ENCODE measurements at places on chromosomes 3 and 15.

GRCh38 chr15:35519541-35520149, 26.3 kb downstream of the DPH6 start:
- DNase-seq, result peak; percentile 55

DNA sequence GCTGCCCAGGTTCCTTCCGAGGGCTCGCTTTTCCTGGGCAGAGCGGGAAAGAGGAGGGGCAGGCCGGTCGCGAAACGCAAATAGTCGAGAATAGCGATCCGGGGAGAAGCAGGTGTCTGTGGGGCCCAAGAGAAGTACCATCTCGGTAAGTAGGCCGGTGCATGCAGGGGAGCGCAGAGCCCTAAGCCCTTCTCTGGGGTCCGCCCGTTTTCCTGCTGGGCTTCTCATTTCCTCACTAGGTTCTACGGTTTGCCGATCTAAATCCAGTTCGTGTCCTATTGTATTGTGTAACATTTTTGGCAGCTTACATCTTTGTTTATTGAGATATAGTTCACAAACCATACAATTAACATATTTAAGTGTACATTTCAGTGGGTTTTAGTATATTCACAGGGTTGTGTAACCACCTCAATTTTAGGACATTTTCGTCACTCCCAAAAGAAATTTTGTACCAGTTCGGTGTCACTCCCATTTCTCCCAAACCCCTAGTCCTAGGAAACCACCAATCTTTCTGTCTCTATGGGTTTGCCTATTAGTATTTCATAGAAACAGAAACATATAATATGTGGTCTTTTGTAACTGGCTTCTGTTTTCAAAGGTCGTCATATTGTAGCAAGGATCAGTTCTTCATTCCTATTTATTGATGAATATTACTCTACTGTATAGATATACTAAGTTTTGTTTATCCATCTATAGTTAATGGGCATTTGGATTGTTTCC, 6.8 kb upstream of the TRIM69 start:
- DNase-seq, result peak; percentile 55

DNA sequence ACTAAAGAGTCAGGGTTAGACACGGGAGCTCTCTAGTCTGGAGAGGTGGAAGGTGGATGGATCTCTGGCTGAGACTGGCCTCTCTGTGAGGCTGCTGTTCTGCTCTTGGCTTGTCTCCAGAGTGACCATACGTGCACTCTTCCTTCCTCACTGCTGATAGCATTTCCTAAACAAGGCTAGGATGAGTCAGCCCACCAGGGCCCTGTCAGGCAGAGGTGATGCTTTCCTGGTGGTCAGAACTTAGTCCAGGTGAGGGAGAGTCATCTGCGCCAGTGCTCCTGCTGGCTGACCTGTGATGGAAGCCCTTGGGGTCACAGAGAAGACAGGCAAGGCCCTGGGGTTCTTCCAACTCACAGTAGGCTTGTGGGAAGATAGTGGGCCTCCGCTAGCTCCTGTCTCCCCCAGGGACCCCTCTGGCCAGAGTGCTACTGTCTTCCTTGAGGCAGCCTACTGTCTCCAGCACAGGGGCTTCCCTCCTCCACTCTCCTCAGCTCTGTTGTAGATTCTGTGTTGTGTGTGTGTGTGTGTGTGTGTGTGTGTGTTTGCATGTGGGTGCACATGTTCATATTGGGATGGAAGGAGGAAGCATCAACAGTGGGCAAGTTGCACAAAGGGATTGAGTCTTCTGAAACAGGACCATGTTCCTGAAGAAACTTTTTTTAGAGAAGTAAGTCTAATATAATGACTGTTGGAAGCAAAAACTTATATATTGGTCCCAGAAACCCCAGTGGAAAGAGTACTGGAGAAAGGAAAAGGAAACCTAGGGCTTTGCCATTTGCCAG, 16.5 kb downstream of the ALPK3 start:
- no peak for DNase-seq

DNA sequence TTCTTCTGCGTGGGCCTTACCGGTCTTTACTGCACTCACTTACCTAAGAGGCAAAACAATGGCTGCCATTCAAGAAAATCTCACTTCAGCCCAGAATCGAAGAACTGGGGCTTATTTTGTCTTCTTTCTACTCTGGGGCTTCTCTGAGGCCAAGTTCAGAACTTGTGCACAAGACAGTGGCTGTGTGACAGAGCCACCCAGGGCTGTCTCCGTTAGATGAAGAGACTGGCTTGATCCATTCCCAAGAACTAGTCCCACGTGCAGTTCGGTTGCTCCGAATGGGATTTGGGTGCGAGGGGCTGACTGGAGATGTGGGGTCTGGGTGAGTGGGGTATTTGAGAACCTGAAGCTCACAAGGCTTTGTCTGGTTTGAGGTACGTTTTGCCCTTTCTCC, 795 bp upstream of the TCF12 start:
- peak; percentile 50 for DNase-seq

DNA sequence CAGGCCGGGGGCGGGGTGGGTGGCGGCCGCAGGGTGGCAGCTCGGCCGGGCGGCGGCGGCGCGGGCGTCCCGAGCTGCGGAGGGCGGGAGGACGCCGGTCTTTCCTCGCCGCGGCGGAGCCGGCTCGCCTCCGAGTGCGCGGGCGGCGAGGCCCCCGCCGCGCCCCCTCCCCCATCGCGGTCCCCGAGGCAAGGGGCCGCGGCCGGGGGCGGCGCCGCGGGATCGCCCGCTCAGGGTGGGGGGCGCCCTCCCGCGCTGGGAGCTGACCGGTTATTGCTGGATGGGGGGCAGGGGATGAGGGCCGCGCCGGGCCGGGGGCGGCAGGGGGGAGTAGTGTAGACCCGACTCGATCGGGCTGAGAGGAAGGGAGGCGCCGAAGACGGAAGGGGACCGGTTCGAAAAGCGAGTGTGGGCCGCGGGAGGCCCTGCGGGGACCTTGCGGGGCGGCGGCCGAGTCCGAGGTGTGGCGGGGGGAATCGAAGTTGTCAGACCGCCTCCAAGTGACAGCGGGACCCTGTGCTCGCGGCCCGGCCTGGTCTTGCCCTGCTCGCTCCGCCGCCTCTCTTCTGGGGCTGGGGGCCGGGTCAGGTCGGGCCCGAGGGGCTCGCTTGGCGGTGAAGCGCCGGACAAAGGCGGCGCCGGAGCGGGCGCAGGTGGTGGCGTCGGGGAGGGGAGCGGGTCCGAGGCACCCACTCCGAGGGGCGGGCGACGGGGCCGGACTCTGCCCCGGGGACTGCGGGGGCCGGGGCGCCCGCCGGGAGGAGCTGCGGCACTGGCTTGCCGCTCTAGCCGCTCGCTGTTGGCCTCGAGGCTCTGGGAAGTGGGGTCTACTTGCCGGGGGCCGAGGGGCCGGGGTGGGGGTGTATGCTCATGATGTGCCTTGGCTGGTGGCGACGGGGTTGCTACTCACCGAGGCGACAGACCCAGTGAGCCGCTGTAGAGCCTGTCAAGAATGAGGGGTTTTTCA, 1.1 kb downstream of the BAHD1 start:
- DNase-seq, result no peak

GRCh38 chr3:187012609-187013051, 82.3 kb downstream of the ST6GAL1 start:
- peak; percentile 41 for DNase-seq

GRCh38 chr3:34200576-34200975, 402.1 kb downstream of the PDCD6IP start:
- DNase-seq, result no peak

DNA sequence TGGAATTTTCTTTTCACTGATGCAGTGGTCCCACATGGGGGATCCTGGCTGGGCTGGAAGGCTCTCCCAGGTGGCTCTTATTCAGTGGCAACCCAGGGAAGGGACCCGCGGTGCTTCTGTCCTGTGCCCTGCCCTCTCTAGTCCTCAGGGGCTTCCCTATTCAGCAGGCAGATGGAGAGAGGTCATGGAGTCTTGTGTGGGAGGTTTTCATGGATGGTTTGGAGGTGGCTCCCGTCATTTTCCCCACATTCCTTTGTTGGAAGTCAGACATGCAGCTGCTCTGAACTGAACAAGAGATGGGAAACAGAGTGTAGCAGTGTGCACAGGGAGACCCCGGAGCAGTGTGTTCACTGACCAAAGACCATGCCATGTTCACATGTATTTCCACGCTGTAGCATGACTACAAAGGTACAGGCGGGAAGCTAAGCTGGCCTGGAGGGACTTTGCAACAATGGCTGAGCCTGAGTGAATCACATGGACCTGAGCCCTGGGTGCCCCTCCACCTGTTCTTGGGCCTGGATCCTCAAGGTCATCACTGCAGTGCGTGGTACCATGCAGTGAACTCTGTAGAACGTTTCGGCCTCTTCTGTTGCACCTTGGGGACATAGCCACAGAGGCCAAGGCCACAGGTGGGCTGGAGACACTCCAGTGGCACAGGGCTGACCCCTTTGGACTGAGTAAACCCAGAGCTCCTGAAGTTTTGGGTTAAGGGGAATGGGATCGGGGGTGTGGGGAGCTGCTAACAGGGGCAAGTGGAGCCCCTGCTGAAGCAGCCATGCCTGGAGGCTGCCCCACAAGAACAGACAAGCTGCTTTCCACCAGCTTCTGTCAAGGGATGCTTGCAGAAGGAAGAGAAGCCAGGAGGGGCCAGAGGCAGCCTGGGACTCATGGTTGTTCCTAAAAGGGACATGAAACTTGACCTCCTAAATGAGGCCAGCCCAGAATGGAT, 123.0 kb downstream of the ASB7 start:
- no peak for DNase-seq

- DNase-seq, result peak; percentile 8
Measured at GRCh38 chr15:34223904-34224596, 766 bp upstream of the EMC4 start.

DNA sequence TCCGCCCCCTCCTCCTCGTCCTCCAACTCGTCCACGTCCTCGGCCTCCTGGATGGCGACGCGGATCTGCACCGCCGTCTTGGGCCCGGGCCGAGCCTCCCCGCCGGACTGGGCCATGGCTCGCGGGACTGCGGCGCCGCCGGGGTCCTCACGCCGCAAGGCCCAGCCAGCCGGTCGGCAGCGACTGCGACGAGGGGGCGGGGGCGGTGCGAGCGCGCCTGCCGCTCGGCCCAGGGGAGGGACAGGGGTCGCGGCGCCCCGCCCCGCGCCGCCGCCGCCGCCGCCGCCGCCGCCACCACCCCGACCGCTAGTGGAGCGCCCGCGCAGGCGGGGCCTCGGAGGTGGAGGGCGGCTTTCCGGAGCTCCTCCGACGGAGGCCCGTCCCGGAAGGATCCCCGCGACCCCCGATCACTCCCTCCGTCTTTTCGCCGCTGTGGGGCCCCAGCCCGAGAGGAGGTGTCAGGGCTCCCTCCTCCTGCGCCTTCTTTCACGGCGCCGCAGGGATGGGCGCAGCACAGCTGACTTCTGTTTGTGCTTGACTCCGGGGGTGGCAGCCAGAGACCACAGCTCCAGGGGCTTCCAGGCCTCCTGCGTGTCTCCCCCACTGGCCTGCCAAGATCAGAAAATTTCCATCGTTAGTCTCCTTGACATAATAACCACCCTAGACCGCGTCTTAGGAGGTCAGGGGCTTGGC, at the start of gene LARP6:
TSS of gene LARP6 (minus strand) at position 185 of the 693 bp plus-strand sequence. CDS start at position 116, 69 bp downstream.
- peak; percentile 73 for DNase-seq

GRCh38 chr3:104070906-104071305, 1295.8 kb upstream of the ALCAM start:
- no peak for DNase-seq

DNA sequence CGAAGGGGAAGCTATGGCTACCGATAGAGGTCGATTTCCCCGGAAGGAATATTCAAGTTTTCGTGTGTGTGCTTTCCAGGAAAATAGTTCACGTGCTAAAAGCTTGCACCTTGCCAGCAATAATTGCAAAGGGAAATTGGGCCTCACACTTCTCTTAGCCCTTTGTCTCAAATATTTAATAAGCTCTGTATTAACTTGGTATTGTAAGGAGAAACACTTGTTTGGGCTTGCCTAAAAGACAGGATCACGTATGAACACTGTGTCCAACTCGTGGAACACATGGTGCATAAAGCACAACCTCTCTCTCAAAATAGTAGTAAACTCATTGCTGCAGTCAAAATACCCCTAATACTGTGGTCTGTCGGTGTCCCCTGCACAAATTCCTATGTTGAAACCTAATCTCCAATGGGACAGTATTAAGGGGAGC, 352 bp upstream of the TMF1 start:
- DNase-seq, result no peak

GRCh38 chr15:58755956-58756355, 6.4 kb upstream of the ADAM10 start:
- DNase-seq, result no peak

DNA sequence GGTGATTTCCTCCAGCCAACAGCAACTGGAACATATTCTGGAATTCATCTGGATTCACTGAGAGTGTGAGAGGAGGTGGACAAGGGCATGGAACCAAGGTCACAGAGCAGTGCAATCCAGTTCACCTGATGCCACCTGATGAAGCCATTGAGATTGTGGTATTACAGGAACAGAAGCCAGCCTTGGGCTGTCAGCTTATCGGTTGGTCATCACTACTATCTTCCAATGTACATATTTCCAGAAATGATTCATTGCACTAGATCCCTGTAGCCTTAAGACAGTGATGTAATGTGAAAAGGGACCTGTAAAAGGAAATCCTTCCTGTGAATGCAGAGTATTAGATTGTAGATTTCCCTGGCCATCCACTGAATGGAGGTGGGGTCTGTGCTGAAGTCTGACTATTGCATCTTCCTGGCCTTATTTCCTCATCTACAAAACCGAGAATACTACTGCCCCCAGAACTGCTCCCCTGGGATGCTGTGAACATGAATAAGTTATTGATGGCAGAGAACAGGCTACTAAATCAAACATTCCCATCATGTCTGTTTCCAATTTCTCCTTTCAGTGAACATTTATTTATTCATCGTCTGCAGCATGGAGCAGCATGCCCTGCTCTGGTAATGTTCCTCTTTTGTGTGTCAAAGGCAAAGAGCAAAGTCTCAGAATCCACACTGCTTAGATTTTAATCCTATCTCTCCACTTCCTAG, 47.4 kb upstream of the TPM1 start:
- DNase-seq, result no peak

DNA sequence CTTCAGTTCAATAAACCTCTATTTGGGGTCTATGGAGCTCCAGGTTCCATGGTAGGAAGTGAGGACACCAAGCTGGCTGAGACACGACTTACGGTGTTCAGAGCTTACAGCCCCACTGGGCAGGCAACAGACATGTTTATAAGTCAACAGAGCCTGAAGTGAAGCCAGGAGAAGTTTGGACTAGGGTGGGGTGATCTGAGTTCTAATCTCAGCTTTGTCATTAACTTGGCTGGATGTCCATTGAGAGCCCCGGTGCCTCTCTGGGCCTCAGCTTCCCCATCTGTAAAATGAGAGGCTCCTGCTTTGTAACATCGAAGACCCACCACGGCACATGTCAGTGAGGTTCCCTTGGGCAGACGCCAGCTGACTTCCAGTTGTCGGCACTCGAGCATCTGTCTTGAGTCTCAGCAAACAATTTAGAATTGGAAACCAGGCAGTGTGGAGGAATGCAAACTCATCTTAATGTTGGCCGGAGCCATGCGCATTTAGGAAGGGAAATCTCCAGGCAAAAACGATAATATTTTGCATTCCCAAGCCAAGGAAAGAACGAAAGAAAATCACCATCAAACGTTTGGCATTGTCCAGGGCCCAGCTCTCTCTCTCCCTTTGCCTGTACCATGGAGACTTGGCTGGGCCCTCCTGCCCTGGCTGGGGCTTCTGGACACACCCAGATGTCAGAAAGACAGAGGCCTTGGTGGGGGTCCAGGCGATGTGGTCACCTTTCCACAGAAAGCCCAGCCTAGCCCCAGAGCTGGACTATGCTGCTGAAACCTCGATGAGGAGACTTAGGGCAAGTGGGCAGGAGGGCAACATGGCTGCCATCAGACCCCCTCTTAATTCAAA, 18.4 kb downstream of the ITGA11 start:
- no peak for DNase-seq

- no peak for DNase-seq
Measured at GRCh38 chr3:19799115-19799514, 134.9 kb downstream of the EFHB start.

Data from Ammon's horn (tissue), 1 donor.